ENCODE measurements at places on chromosomes 5 and 9. TPM values are rescaled to one million over a fixed set of nuclear protein-coding genes. Genes with fewer than 3 reads are reported as not detected.

The BAAT gene
- total RNA-seq, result 1.2 TPM

The PPP1R26 gene
- total RNA-seq, result 4.2 TPM

DNA sequence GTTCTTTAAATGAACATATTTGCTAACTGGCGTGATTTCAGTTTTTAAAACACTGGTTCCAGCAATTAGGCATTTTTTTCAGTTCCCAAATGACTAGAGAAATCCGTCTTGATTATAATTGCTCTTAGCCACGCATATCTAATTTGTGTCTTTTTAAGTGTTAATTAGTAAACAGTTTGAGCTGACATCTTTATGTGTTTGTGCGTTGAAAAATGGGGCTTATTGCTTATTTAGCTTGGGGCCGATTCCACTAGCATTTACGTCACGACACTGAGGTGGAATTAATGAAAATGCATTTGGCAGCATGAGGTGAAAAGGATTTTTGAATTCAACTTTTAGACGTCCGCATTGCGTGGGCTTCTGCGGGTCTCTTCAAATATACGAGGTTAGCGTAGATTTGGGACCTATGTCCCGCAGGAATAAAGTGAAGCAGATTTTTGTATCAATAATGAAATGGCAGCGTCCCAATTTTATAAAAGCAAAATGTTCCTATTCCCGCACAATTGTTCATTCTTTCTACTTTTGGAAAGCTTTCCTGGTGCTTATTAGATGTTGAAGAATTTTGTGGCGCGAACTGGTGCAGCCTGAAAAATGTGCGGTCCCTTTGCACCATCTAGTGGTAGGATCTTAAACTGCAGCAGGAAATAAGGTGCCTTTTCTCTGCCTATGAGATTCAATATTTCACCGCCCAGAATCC lies 122.7 kb upstream of the LMX1B start:
- DNase-seq, result no peak

DNA sequence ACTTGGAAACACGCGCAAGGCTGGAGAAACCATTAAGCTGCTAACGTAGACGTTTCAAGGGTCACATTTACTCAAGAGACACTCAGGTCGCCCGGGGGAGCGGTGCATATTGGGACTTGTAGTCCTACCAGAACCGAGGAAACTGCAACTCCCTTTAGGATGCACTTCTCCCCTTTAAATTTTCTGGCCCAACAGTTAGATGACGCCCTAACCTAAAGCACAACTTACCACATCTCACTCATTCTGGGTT lies 384 bp upstream of the DMXL1 start:
- no peak for DNase-seq

- DNase-seq, result no peak
Measured at GRCh38 chr9:101626295-101626694, 31.5 kb upstream of the PPP3R2 start.

DNA sequence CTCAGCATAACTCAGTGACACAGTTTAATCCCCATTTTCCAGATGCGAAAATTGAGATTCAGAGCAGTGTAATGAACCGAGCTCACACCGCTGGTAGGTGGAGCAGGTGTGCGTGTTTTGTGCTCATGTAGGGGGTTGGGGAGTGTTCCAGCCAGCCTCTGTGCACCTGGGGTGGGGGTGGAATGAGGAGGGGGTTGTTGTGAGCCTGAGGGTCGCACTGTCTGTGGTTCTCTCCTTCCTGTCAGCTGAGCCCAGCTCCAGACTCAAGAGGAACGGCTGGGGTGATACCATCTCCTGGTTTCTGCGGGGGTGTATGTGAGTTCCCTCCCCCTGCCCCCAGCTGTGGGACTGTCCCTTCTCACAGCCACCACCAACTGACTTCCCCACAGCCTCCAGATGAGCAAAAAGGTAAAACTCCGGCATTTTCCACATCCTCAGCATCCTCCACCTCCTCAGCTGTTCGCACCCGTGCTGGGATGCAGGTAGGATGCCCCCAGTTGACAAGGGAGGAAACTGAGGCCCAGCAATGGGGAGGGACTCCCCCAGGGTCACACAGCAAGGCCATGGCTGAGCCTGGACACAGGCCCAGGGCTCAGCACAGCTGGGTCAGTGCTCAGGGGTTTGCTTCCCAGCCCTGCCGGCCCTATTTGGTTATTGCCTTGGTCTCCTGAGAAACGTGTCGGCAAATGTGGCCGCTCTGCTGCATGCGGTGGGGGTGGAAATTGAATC lies 2.1 kb downstream of the SH2D3C start:
- DNase-seq, result no peak

DNA sequence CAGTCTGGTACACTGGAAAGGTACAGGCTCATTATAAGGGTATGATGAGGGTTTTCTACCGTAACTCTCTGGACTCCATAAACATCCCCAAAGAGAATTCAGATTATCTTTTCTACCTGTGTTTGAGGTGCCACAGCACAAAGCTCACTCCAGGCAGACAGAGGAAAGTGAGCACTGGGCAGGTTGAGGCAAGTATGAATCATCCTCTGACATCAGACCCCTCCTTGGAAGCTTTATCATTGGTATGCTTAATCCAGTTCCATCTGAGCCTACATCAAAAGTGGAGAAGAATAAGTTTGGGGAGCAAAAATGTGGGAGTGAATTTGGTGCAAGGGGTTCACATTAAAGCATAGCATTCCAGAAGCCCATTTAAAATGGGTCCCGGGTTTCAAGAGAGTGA lies 21.7 kb downstream of the C9orf152 start:
- no peak for DNase-seq

All from gastrocnemius medialis (tissue), 4 donors.